Activated CD4-positive, alpha-beta T cell treated with anti-CD3 and anti-CD28 coated beads, Interleukin-2, amount 10 ng/mL, durations not matched to agents 7 days and 5 days (primary cell): ENCODE measurements at places on chromosomes 6 and 20. TPM values are rescaled to one million over a fixed set of nuclear protein-coding genes. Genes with fewer than 3 reads are reported as not detected.
A peak's percentile ranks its signal among the peaks of the same experiment; 100 is the strongest.

ILRUN gene
- total RNA-seq, result 72.0 TPM

- DNase-seq, result peak; percentile 97
Measured at GRCh38 chr6:34248727-34249468, at the start of gene SMIM29. Gene SMIM29, minus strand, starts transcription at chr6:34249006. Its CDS starts 1,215 bp downstream, at chr6:34247791.

ARFGEF3 gene
- 0.05 TPM for total RNA-seq

DNA sequence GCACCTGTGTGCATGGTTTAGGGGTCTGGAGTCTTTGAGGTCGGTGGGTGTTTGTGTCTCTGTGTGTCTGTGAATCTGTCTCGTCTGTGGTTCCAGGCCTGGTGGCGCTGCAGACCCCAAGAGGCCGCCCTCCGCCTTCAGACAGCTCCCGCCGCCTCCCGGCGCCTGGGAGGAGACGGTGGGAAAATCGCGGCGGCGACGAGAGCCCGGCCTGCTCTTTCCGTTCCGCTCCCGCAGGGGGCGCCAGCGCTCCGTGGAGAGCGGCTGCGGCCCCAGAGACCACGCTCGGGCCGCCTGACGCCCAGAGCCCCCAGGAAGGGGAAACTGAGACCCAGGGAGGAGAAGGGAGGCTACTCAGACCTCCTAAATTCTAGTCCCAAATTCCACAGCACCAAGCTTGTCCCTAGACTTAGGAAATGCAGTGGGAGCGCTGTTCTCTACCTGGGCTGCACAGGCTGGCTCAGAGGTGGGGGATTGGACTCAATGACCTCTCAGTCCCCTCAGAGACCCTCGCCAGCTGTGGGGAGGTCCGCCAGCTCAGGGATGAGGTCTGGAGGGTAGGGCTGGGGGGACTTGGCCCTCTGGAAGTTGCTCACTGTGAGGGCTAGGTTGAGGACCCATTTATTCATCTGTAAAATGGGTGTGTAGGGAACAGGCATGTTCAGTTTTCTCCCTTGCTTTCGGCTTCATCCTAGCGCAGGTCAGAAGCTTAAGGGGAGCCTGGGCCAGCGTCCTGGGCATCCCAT is 36.9 kb upstream of the BLCAP start:
- DNase-seq, result peak; percentile 38

LIN28B gene
- total RNA-seq, result not detected

GRCh38 chr6:3825851-3826581 is 23.2 kb upstream of the FAM50B start:
- no peak for DNase-seq

DNA sequence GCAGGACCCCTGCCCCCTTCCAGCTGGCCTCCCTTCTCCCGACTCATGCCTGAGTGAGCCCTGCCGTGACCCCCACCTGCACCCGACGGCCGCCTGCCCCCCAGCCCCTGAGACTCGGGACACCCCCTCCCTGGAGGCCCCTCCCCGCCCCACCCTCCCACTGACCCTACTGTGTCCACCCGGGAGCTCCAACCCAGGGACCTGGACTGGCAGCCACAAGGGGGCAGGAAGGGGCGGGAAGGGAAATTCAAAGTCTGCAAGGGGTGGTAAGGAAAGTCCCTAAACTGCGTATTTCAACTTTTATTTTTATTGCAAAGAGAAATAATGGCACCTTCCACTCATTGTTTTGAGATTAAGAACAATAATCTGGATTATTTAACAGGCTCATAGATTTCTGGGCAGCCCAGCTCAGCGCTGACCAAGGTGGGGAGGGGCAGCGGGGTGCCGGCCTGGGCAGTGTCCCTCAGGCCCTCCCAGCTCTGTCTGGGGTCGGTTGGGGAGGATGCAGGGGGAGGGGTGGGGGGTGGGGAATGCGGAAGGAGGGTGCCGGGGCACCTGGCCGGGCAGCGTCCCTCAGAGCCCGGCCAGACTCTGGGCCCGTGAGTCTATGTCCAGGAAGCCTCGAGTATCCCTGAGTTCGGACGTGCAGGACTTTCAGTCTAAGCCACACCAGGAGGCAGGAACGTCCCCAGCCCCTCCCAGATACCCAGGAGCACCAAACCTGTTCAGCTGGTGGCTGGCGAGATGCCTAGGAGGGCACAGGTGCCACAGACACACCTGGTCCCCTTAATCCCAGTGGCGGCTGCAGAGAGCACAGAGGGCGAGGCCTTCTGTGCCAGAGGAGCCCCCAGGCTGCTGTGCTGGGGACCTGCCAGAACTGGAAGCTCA is 1.3 kb upstream of the PTK6 start:
- no peak for DNase-seq

BNIP5 gene
- total RNA-seq, result not detected

DNA sequence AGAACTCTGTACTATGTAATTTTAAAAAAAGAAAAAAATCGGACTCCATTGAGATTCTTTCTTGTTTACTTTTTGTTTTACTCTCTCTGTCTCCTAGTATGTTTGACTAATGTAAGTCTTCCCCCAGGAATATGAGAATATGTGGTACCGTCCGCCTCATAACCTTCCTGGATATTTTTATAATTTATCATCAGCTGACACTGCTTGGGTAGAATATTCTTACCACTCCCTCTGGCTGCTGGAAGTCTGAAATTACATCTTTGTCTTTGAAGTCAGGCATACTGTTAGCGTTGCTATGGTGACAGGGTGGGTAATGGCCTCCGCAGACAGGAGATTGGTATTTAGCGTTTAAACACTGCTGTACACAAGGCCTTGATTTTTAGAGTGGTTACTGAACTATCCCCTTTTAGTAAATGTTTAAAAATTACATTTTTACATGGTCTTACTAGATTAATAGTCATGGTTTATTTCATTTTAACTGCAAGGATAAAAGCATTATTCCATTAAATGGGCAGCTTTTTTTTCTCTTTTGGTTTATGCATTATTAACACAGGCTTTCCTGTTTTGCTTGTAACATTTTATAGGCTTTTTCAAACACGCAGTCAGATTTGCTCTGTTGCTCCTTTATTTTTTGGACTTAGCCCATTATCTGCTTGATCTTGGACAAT is 176.4 kb downstream of the ARID1B start:
- DNase-seq, result peak; percentile 69

DNA sequence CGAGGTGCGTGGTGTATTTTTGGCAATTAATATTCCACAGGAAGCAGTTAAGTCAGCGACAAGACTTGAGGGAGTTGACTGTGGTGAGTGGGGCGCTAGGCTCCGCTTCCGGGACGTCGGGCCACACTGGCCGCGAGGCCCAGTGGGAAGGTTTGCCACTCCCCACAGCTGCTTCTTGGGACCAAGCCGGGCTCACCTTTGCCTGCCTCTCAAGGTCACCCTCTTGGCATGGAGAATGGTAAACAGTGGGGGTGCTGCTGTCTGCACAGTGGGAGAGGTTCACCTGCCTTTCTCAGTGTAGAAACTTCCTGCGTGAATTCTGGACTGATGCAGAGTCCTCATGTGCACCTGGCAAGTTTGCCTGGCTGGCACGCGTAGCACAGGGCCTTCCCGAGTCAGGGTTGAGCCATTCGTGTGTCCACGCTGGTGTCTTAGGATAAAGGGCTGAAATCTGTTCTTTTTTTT is 6.4 kb downstream of the OSBPL2 start:
- no peak for DNase-seq

DNA sequence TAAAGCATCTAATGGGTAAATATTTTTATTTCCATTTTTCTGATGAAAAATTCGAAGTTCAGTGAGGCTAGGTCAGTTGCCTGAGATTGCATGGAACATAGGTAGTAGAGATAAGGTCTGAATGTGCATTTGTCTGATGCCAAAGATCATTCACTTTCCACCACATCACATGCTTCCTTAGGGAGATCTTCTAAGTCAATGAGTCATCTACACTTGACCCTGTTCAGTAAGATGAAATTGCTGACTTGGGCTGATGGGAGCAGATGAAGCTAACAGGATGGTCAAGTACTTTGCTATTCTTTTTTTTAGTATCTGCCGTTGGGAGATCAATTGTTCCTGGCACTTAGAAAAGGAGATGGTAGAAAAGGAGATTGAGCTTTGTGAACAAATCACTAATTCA is 511.3 kb downstream of the PHF3 start:
- DNase-seq, result no peak

DNA sequence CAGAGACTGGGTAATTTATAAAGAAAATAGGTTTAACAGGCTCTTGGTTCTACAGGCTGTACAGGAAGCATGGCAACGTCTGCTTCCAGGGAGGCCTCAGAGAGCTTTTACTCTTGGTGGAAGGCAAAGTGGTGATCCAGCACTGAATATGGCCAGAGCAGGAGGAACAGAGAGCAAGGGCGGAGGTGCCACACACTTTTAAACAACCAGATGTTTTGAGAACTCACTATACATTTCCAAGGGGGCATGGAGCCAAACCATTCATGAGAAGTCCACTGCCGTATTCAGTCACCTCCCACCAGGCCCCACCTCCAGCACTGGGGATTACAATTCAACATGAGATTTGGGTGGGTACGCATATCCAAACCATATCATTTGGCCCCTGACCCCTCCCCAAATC is 18.7 kb downstream of the SAMD5 start:
- DNase-seq, result no peak

BIRC7 gene
- total RNA-seq, result not detected

DNA sequence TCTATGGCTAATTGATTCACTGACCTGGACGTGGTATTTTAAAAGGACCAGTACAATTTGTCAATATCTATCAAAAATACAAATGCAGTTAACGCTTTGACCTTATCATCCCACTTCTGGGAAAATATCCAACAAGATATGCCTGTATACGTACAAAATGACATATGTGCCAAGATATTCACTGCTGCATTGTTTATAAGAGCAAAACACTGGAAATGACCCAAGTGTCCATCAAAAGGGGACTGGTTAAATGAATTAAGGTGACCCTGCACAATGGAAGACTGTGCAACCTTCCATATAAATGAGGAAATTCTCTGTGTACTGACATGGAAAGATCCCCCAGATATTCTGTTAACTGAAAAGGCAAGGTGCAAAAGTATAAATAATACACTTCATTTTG is 13.9 kb downstream of the TRAM2 start:
- DNase-seq, result no peak

PDYN gene
- total RNA-seq, result not detected

GRCh38 chr6:33433544-33434191 is 13.8 kb downstream of the SYNGAP1 start:
- no peak for DNase-seq

GNMT gene
- 1.1 TPM for total RNA-seq

GRCh38 chr20:13355941-13356486 is 134.9 kb downstream of the ISM1 start:
- no peak for DNase-seq

CTSZ gene
- total RNA-seq, result 53.3 TPM

DNA sequence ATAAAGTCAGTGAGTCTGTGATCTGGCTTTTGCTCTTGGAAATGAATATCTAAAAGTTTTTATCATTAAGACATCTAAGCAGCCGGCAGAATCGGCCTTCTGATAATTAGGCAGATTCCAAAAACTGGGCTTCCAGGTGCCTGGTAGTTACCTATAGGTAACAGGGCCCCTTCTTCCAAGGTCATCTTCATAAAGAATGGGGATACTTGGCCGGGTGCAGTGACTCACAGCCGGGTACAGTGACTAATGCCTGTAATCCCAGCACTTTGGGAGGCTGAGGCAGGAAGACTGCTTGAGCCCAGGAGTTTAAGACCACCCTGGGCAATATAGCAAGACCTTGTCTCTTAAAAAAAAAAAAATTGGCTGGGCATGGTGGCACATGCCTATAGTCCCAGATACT is 12.9 kb upstream of the RBL1 start:
- no peak for DNase-seq

GRCh38 chr20:9353180-9353915 is 161.0 kb upstream of the LAMP5 start:
- DNase-seq, result no peak

SLC22A16 gene
- total RNA-seq, result not detected

SMLR1 gene
- not detected for total RNA-seq
